ENCODE measurements at places on chromosomes 3 and 15. TPM values are rescaled to one million over a fixed set of nuclear protein-coding genes. Genes with fewer than 3 reads are reported as not detected.

The TRAK1 gene
- total RNA-seq: 9.5 TPM

The ITGA11 gene
- 0.74 TPM for total RNA-seq

The CHAC1 gene
- 0.22 TPM for total RNA-seq

The CAND2 gene
- 0.61 TPM for total RNA-seq

The LRRC31 gene
- total RNA-seq: 1.5 TPM

DNA sequence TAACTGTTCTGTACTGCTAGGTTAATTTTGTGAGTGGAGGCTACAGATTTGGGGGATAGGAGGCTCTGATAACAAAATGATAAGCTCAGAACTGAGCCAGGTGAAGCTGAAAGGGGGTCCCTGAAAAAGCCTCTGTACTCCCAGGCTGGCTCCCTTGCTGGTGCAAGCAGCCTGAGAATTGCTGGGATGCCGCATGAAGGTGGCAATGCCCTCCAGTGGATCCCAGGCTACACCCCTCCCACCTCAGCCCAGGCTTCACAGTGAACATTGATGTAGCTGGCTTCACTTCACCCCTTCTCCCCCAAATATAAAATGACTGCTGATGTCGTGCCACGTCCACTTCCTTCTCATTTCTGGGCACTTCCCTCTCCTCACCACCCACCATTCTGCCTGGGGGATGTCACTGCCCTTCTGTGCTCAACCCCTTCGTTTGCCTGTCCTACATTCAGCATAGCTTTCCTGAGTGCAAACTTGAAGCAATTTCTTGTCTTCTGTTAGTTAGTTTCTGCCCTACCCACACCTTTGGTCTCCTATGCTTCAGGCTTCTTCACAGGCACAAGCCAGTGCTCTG, 9.7 kb upstream of the ARHGEF26 start:
- H3K27ac ChIP-seq: no peak overlapping the region
- no peaks in the 10 kb centered on the region for H3K36me3 ChIP-seq
- DNase-seq: no peak
- no peaks in the 10 kb centered on the region for H3K4me1 ChIP-seq

DNA sequence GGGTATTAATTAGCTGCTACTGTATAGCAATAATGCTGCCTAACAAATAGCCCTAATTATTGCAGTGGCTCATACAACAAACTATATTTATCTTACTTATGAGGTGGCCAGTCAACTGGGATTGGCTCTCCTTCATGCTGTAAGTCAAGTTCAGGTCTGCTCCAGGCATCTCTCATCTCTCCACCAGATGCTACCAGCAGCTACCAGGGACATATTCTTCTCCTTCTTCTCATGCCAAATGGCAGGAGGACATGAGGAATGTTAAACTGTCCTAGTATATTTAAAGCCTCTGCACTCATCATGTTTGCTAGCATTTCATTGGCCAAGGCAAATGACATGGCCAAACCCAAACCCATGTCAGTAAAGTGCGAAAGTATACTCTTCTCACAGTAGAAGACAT, 17.3 kb downstream of the SV2B start:
- H3K36me3 ChIP-seq: no peaks in the 10 kb centered on the region
- no peaks in the 10 kb centered on the region for H3K27me3 ChIP-seq
- H3K4me1 ChIP-seq: no peaks in the 10 kb centered on the region
- DNase-seq: no peak

DNA sequence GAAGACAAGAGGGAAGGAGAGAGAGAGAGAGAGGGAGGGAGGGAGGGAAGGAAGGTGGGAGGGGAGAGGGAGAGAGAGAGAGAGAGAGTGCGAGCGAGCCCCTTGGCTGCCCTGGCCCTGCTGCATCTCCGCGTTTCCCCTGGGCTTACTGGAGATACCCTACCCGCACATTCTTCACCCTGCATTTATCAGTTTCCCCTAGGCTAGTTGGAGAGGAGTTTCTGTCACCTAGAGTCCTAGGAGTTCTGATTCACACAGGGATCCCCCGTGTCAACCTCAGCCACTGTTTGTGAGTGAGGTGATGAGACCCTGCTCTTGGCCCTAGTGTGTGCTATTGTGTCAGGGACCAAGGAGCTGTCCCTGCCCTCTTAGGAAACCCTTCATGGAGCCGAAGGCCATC, 18.7 kb downstream of the BHLHE40 start:
- H3K36me3 ChIP-seq: no peaks in the 10 kb centered on the region
- no peak overlapping the region for H3K4me3 ChIP-seq
- no peak overlapping the region for H3K27ac ChIP-seq
- H3K27me3 ChIP-seq: no peaks in the 10 kb centered on the region
- DNase-seq: no peak

GRCh38 chr3:46395766-46396530, 10.9 kb downstream of the CCR5AS start:
- no peaks in the 10 kb centered on the region for H3K27me3 ChIP-seq
- H3K4me1 ChIP-seq: no peaks in the 10 kb centered on the region
- no peak overlapping the region for H3K4me3 ChIP-seq
- no peak for DNase-seq
- no peaks in the 10 kb centered on the region for H3K36me3 ChIP-seq

DNA sequence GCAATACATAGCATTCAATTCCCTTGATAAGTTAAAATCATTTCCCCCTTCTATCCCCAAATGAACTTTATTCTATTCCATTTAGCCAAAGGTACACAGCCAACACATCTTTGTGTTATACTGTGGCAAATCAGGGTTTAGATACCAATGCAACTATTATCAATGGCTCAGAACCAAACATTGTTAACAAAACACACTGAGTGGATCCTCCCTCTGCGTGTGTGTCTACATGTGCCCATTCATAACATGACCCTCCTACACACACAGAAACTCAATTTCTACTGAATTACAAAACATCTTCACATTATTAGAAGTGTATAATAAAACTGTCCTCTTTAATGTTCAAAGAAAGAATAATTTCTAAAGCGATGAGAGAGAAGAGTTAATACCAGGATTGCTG, 1.3 kb downstream of the TTBK2 start:
- H3K36me3 ChIP-seq: no peaks in the 10 kb centered on the region
- no peak for DNase-seq
- H3K4me3 ChIP-seq: peak overlapping the region; percentile 96
- H3K27me3 ChIP-seq: no peaks in the 10 kb centered on the region
- H3K4me1 ChIP-seq: no peaks in the 10 kb centered on the region
- H3K27ac ChIP-seq: no peak overlapping the region

DNA sequence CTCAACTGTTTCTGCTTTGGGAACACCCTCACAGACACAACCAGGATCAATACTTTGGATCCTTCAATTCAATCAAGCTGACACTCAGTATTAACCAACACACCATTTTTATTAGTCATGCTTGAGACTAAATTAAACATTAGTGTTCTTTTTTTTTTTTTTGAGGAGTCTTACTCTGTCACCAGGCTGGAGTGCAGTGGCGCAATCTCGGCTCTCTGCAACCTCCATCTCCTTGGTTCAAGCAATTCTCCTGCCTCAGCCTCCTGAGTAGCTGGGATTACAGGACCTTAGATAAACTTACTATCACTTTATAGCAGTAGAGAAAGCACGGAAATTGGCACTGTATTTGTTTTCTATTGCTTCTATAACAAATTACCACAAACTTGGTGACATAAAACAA, 2.0 kb upstream of the RAB11A start:
- no peak overlapping the region for H3K27ac ChIP-seq
- H3K27me3 ChIP-seq: no peaks in the 10 kb centered on the region
- DNase-seq: no peak
- no peaks in the 10 kb centered on the region for H3K4me1 ChIP-seq

GRCh38 chr3:105830836-105831235, 38.0 kb downstream of the CBLB start:
- H3K27ac ChIP-seq: no peak overlapping the region
- no peaks in the 10 kb centered on the region for H3K36me3 ChIP-seq
- DNase-seq: no peak
- H3K27me3 ChIP-seq: no peaks in the 10 kb centered on the region

GRCh38 chr15:70093481-70094319, 4.0 kb downstream of the TLE3 start:
- H3K36me3 ChIP-seq: no peaks in the 10 kb centered on the region
- peaks cover 3% of the 10 kb centered on the region for H3K4me1 ChIP-seq
- DNase-seq: no peak
- no peak overlapping the region for H3K27ac ChIP-seq
- no peaks in the 10 kb centered on the region for H3K27me3 ChIP-seq

GRCh38 chr3:64505419-64505818, 182.4 kb downstream of the ADAMTS9 start:
- no peak overlapping the region for H3K27ac ChIP-seq
- no peaks in the 10 kb centered on the region for H3K27me3 ChIP-seq
- DNase-seq: no peak
- no peaks in the 10 kb centered on the region for H3K36me3 ChIP-seq
- no peak overlapping the region for H3K4me3 ChIP-seq
- no peaks in the 10 kb centered on the region for H3K4me1 ChIP-seq

DNA sequence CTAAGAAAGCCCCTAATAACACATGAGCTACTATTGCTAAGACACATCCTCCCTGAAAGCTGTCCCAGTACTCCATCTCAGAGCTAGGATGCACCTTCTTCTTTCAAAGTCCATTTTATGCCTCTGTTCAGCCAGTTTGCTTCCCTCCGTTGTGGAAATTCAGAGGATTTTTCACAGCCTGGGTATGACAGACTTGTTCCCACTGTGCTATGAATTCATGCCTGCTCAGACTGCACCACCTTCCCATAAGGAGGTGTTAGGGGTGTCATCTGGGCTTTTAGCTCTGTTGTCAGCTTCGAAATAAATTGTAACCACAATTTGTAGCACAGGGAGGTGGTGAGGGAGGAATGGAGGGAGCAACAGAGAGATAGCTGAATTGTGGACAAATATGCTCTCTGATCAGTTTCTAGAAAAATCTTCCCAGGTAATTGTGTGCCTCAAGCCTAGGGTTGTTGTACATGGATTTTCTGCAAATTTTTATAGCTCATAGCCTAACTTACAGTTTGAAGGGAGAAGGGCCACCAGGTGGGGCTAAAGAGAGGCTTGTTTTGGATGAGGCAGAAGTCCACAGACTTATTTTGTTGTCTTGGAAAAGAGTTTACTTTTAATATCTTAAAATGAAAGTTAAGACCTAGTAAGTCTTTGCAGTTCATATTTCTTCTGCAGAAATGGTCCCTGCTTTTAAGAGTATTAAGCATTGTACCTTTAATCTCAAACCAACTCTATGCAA, 462.0 kb downstream of the PDCD6IP start:
- H3K4me3 ChIP-seq: no peak overlapping the region
- DNase-seq: no peak
- no peaks in the 10 kb centered on the region for H3K27me3 ChIP-seq
- no peaks in the 10 kb centered on the region for H3K36me3 ChIP-seq

- H3K36me3 ChIP-seq: no peaks in the 10 kb centered on the region
- H3K4me3 ChIP-seq: no peak overlapping the region
- no peaks in the 10 kb centered on the region for H3K27me3 ChIP-seq
- H3K4me1 ChIP-seq: no peaks in the 10 kb centered on the region
Measured at GRCh38 chr3:16335772-16336645, 71.0 kb downstream of the OXNAD1 start.

DNA sequence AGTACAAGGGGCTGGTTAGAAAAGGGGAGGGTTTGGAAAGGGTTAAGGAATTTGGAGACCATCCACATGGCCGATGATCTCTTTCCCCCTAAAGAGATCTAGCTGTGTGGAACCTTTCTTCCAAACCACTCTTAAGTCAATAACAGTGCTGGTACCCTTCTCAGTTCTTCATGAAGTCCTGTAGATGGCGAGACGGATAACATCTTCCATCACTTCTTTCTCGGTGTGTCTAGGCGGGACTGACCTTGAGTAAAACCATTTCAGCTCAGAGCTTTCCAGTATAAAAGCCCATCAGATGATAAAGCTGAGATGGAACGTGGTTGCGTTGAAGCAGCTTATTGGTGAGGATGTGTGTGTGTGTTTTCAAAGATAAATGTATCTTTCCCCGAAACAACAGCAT, 151.5 kb upstream of the BHLHE40 start:
- no peak for DNase-seq
- H3K4me1 ChIP-seq: no peaks in the 10 kb centered on the region
- H3K36me3 ChIP-seq: no peaks in the 10 kb centered on the region
- H3K4me3 ChIP-seq: no peak overlapping the region

GRCh38 chr15:77839970-77840905, 207.5 kb upstream of the LINGO1 start:
- no peaks in the 10 kb centered on the region for H3K27me3 ChIP-seq
- H3K4me1 ChIP-seq: no peaks in the 10 kb centered on the region
- H3K27ac ChIP-seq: no peak overlapping the region
- no peak overlapping the region for H3K4me3 ChIP-seq
- DNase-seq: no peak
- H3K36me3 ChIP-seq: no peaks in the 10 kb centered on the region

- no peaks in the 10 kb centered on the region for H3K36me3 ChIP-seq
- no peaks in the 10 kb centered on the region for H3K27me3 ChIP-seq
- no peaks in the 10 kb centered on the region for H3K4me1 ChIP-seq
Measured at GRCh38 chr15:66021496-66022162, 152.3 kb downstream of the RAB11A start.

DNA sequence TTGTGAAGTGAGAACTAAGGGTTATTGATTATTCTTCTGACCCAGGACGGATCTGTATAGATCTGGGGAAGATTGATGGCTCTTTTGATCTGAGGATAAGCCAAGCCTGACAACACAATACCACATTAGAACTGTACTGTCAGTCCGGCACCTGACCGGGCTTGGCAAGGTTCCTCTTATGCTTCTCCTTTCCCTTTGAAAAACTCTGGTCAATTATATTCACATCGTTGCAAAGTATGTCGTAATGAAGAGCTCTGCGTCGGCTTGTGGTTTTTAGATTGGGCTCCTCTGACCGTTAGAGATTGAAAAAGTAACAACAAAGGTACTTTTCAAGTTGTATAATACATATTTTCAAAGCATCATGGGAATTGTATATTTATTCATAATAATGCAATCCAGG, 389.8 kb downstream of the NR2F2 start:
- H3K4me1 ChIP-seq: no peaks in the 10 kb centered on the region
- peaks cover under 1% of the 10 kb centered on the region for H3K27me3 ChIP-seq
- H3K4me3 ChIP-seq: no peak overlapping the region
- DNase-seq: no peak
- no peak overlapping the region for H3K27ac ChIP-seq
- no peaks in the 10 kb centered on the region for H3K36me3 ChIP-seq

GRCh38 chr3:101533603-101533968, 20.6 kb upstream of the SENP7 start:
- H3K4me3 ChIP-seq: no peak overlapping the region
- no peaks in the 10 kb centered on the region for H3K27me3 ChIP-seq
- no peak overlapping the region for H3K27ac ChIP-seq
- H3K36me3 ChIP-seq: no peaks in the 10 kb centered on the region

DNA sequence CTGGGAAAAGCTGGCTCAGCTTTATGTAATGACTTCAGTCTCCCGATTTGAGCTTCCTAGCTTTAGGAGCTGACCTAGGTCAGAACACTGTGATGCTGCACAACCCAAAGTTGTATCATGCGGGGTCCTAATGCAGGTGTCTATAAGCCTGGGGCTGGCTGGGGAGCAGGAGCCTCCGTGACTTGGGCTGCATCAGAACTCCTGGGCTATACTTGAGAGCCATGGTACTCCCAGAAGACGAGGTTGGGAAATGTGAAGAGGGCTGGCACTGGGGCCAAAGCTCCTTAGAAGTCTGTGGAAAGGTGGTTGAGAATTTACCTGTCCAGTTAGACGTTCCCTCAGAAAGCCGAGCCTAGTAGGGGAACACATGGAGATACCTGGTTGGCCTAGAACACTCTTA, 57.0 kb downstream of the BSN start:
- H3K36me3 ChIP-seq: no peaks in the 10 kb centered on the region
- H3K4me3 ChIP-seq: no peak overlapping the region
- no peaks in the 10 kb centered on the region for H3K4me1 ChIP-seq
- no peak for DNase-seq
